ENCODE measurements at places on chromosomes 13 and 19.
A peak's percentile ranks its signal among the peaks of the same experiment; 100 is the strongest.

GRCh38 chr19:39941151-39941550, 6.7 kb upstream of the FCGBP start:
- H3K27ac ChIP-seq, result no peak overlapping the region
- no peak for DNase-seq
- H3K4me1 ChIP-seq, result peaks cover 37% of the 10 kb centered on the region
- peaks cover 3% of the 10 kb centered on the region for H3K36me3 ChIP-seq

GRCh38 chr13:93549326-93550005, 322.9 kb downstream of the GPC6 start:
- H3K36me3 ChIP-seq, result peaks cover 3% of the 10 kb centered on the region
- no peak for DNase-seq
- H3K27ac ChIP-seq, result no peak overlapping the region
- peaks cover 9% of the 10 kb centered on the region for H3K4me1 ChIP-seq
- H3K4me3 ChIP-seq, result no peak overlapping the region

DNA sequence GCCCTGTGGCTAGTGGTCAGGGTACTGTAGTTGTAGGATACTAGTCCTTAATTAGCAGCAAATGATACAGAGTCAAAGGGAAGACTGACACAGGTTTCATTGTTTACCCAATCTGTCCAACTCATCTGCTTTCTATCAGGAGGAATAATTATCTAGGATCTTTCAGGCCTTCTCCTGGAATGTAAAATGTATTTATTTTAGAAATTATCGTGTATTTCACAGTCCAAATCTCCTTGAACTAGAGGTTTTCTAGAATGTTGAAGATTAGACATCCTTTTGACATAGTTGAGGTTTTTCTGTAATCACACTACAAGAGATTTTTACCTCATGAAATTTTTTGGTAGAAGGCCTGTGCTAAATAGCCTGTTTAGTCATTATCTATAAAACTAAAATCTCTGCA, 1694.8 kb upstream of the PCDH20 start:
- no peak overlapping the region for H3K27ac ChIP-seq
- no peaks in the 10 kb centered on the region for H3K4me1 ChIP-seq
- H3K27me3 ChIP-seq, result no peaks in the 10 kb centered on the region
- H3K36me3 ChIP-seq, result no peaks in the 10 kb centered on the region
- no peak overlapping the region for H3K4me3 ChIP-seq
- DNase-seq, result no peak

DNA sequence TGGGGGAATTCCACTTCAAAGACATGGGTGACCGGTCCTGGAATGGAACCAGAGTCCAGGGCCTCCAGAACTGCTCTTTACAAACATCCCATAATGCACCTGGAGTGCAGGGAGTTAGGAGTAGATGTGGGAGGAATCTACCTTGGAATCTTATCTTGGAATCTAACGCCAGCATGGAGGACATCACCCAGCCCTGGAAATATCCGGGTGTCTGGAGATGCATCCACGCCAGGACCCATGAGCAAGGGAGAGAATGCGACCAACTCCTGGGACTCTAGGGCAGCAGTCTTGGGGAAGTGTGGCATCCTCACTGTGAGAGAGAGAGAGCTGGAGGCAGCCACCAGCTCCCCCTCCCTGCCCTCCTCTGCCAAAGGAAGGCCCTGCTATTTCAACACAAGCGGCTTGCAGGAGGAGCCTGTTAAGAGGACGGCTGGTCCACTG, 211.8 kb downstream of the UQCRFS1 start:
- H3K4me1 ChIP-seq, result no peaks in the 10 kb centered on the region
- H3K27ac ChIP-seq, result no peak overlapping the region
- H3K4me3 ChIP-seq, result no peak overlapping the region
- DNase-seq, result no peak

- no peak overlapping the region for H3K4me3 ChIP-seq
- no peak for DNase-seq
- H3K4me1 ChIP-seq, result peaks cover 8% of the 10 kb centered on the region
- no peaks in the 10 kb centered on the region for H3K36me3 ChIP-seq
- H3K27ac ChIP-seq, result no peak overlapping the region
Measured at GRCh38 chr13:94959626-94960025, 247.3 kb upstream of the SOX21 start.

- H3K27me3 ChIP-seq, result no peaks in the 10 kb centered on the region
- H3K27ac ChIP-seq, result no peak overlapping the region
- H3K36me3 ChIP-seq, result no peaks in the 10 kb centered on the region
- H3K4me3 ChIP-seq, result no peak overlapping the region
Measured at GRCh38 chr13:102686024-102686423, 8.8 kb downstream of the METTL21C start.

- no peaks in the 10 kb centered on the region for H3K36me3 ChIP-seq
- peaks cover 8% of the 10 kb centered on the region for H3K4me1 ChIP-seq
- peak overlapping the region; percentile 82 for H3K27ac ChIP-seq
- H3K27me3 ChIP-seq, result no peaks in the 10 kb centered on the region
Measured at GRCh38 chr13:26425443-26426358, 131.8 kb upstream of the WASF3 start.

- peaks cover 4% of the 10 kb centered on the region for H3K36me3 ChIP-seq
- no peaks in the 10 kb centered on the region for H3K27me3 ChIP-seq
- H3K27ac ChIP-seq, result peak overlapping the region; percentile 33
Measured at GRCh38 chr19:49468746-49469447, 5.1 kb upstream of the FLT3LG start.

DNA sequence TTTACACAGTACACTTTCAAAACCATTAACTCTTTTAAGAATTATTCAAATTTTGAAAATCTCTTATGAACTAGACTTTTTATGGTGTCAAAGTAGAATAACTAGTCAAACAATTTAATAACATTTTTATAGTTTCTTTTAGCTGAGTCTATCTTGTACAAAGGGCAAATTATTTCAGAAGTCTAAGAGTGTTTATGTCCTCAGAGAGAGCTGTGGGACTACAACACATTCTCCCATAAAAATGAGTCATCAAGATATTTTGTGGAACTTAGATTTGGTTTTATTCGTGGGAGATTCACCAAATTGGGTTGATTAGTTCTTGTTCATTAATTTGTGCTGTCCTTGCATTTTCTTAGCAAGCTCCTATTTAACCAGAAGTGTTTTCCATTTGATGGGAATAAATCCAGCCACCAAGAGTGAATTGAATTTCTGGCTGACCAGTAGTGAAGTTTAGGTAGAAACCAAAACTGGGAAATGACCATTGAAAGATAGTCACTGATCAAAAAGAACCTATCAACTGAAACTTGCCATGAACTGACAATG, 291.0 kb downstream of the DLEU7 start:
- H3K4me1 ChIP-seq, result no peaks in the 10 kb centered on the region
- H3K4me3 ChIP-seq, result no peak overlapping the region
- no peak for DNase-seq
- no peak overlapping the region for H3K27ac ChIP-seq
- H3K27me3 ChIP-seq, result no peaks in the 10 kb centered on the region

- H3K4me3 ChIP-seq, result peak overlapping the region; percentile 91
- no peaks in the 10 kb centered on the region for H3K27me3 ChIP-seq
- DNase-seq, result no peak
- peaks cover 8% of the 10 kb centered on the region for H3K36me3 ChIP-seq
- no peak overlapping the region for H3K27ac ChIP-seq
Measured at GRCh38 chr19:49930483-49931011, 1.2 kb upstream of the NUP62 start.

GRCh38 chr19:46481223-46481848, 10.0 kb upstream of the PNMA8A start:
- peaks cover 8% of the 10 kb centered on the region for H3K27me3 ChIP-seq
- no peak overlapping the region for H3K27ac ChIP-seq
- H3K4me1 ChIP-seq, result no peaks in the 10 kb centered on the region
- no peak overlapping the region for H3K4me3 ChIP-seq
- H3K36me3 ChIP-seq, result no peaks in the 10 kb centered on the region

GRCh38 chr13:61144834-61145593, 270.6 kb downstream of the PCDH20 start:
- no peaks in the 10 kb centered on the region for H3K36me3 ChIP-seq
- no peak overlapping the region for H3K4me3 ChIP-seq
- H3K27me3 ChIP-seq, result no peaks in the 10 kb centered on the region
- no peak for DNase-seq
- H3K27ac ChIP-seq, result no peak overlapping the region
- H3K4me1 ChIP-seq, result peaks cover 11% of the 10 kb centered on the region

DNA sequence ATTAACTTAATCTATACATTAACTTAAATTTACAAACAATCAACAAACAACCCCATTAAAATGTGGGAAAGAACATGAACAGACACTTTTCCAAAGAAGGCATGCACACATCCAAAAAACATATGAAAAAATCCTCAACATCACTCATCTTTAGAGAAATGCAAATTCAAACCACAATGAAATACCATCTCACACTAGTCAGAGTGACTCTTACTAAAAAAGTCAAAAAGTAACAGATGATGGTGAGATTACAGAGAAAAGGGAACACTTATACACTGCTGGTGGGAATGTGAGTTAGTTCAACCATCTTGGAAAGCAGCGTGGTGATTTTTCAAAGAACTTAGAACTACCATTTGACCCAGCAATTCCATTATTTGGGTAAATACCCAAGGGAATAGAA, 759.2 kb upstream of the SLITRK1 start:
- no peaks in the 10 kb centered on the region for H3K27me3 ChIP-seq
- no peak overlapping the region for H3K4me3 ChIP-seq
- H3K27ac ChIP-seq, result no peak overlapping the region
- H3K4me1 ChIP-seq, result no peaks in the 10 kb centered on the region
- no peaks in the 10 kb centered on the region for H3K36me3 ChIP-seq

DNA sequence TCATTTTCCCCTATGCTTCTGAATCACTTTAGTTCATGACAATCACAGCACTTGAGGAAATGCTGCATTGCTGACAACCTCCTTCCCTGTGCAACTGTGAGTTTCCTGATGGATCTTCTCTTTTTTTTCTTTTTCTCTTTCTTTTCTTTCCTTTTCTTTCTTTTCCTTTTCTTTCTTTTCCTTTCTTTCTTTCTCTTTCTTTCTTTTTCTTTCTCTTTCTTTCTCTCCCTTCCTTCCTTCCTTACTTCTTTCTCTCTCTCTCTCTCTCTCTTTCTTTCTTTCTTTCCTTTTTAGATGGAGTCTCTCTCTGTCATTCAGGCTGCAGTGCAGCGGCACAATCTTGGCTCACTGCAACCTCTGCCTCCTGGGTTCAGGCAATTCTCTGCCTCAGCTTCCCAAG, 247.9 kb upstream of the HTR2A start:
- no peak overlapping the region for H3K4me3 ChIP-seq
- H3K27ac ChIP-seq, result peak overlapping the region; percentile 22
- H3K4me1 ChIP-seq, result peaks cover 39% of the 10 kb centered on the region
- peaks cover 22% of the 10 kb centered on the region for H3K27me3 ChIP-seq

DNA sequence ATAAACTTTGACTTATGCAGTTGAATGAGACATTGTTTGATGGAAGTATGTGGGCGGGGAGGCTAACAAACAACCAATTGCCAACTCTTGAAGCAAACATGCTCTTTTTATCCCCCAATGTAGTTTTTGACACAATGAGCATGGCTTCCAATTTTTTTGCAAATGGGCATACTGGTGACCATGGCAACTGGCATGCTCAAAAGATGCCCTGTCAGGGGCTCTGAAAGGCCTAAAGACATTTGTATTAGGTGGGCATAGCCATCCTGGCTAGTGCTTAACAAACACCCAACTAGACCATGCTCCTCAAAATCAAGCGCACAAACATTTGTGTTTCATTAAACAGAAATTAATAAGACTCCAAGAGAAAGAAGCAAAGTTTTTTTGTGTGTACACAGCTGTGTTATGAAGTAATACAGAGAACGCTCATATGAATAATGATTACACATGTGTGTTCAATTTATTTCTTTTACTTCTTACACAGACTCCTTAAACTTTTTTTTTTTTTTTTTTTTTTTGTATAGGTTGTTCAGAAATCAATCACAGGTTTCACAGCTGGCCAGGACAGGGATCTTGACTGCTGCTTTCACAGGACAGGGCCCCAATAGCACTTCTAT, 95.6 kb downstream of the DLEU7 start:
- H3K36me3 ChIP-seq, result peaks cover 3% of the 10 kb centered on the region
- no peak overlapping the region for H3K4me3 ChIP-seq
- no peak for DNase-seq
- no peak overlapping the region for H3K27ac ChIP-seq
- peaks cover 3% of the 10 kb centered on the region for H3K27me3 ChIP-seq

DNA sequence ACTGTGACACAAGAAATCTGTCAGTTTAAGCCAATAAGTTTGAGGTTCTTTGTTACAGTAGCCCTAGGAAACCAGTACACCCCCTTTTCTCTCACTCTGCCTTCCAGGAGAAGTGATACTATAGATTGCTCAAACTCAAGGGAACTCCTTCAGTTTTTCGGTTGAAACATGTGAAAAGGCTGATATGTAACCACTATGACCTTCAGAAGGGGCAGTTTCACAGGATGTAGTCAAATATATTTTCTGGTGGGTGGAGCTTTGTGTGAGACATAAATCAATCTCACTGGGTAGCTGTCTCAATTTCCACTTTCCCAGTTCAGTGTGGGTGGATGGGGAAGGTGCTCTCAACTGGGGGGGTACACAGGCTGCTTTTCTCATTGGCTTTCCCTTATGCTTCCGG, 41.7 kb downstream of the HTR2A start:
- DNase-seq, result no peak
- H3K27ac ChIP-seq, result no peak overlapping the region
- no peak overlapping the region for H3K4me3 ChIP-seq
- no peaks in the 10 kb centered on the region for H3K36me3 ChIP-seq
